ENCODE measurements at places on chromosomes 7 and 10. TPM values are rescaled to one million over a fixed set of nuclear protein-coding genes. Genes with fewer than 3 reads are reported as not detected.

- peak; percentile 50 for DNase-seq
- H3K36me3 ChIP-seq: no peaks in the 10 kb centered on the region
- H3K4me1 ChIP-seq: no peaks in the 10 kb centered on the region
- H3K4me3 ChIP-seq: no peak overlapping the region
Measured at GRCh38 chr10:126160971-126161630, 227.2 kb downstream of the ADAM12 start.

GRCh38 chr7:63028376-63029206 is 970.1 kb upstream of the ZNF722 start:
- no peaks in the 10 kb centered on the region for H3K4me1 ChIP-seq
- no peak overlapping the region for H3K4me3 ChIP-seq
- no peaks in the 10 kb centered on the region for H3K36me3 ChIP-seq
- no peak overlapping the region for H3K27ac ChIP-seq
- DNase-seq: no peak
- no peaks in the 10 kb centered on the region for H3K27me3 ChIP-seq

- no peaks in the 10 kb centered on the region for H3K36me3 ChIP-seq
- no peaks in the 10 kb centered on the region for H3K4me1 ChIP-seq
Measured at GRCh38 chr10:113498997-113499396, 53.9 kb upstream of the HABP2 start.

GRCh38 chr7:115145512-115145911 is 223.6 kb downstream of the MDFIC start:
- H3K27me3 ChIP-seq: no peaks in the 10 kb centered on the region
- H3K27ac ChIP-seq: no peak overlapping the region
- H3K4me3 ChIP-seq: no peak overlapping the region
- H3K36me3 ChIP-seq: no peaks in the 10 kb centered on the region
- DNase-seq: no peak

DNA sequence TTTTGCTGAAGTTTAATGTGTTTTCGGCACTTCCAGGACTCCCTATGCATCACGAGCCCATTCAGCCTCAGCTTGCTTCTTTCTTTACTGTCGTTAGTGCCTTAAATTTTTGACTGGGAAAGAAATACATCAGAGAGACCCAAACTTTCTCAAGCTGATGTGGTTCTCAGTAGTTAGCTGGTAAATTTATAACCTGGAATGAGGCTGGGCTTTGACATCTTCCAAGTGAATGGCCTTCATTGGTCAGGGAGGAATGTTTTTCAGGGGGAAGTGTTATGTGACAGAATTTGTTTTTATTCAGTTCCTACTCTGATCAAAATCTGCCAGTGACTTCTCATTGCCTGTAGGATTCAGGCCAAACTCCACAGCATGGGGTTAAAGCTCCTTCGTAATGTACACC is 296.9 kb downstream of the SORCS3 start:
- no peaks in the 10 kb centered on the region for H3K27me3 ChIP-seq
- no peak overlapping the region for H3K4me3 ChIP-seq
- no peak for DNase-seq
- peaks cover 23% of the 10 kb centered on the region for H3K4me1 ChIP-seq
- H3K36me3 ChIP-seq: no peaks in the 10 kb centered on the region

GRCh38 chr7:6160191-6160623 is 112.2 kb downstream of the CYTH3 start:
- DNase-seq: no peak
- no peaks in the 10 kb centered on the region for H3K27me3 ChIP-seq
- H3K4me1 ChIP-seq: no peaks in the 10 kb centered on the region
- no peak overlapping the region for H3K4me3 ChIP-seq
- H3K27ac ChIP-seq: no peak overlapping the region

DNA sequence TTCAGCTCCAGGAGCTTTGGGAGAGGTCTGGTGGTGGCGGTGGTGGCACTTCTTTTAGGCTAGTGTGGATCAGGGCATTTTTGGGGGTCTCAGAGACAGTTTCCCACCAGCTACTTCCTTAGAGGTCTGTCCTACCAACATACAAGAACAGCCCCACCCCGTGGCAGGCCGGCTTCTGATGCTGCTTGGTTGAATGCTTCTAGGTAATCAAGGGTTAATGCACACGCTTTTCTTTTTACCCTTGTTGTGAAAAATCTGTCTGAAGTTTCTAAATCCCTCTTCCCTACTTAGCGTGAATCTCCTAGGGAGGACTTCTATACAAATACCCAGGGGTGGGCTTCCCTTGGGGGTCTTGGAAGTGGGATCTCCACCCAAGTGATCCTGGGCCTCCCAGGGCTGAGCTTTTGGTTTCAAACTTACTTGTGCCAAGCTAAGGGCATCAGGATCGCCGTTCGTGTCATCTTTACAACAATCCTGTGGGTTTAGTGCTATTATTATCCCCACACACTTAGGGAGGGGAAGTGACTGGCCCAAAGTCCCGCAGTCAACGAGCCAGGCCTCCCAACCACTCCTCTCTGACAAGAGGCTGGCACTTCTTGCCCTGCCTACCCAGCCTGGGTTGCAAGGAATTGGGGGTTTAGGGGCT is 1.7 kb downstream of the SH2B2 start:
- no peaks in the 10 kb centered on the region for H3K27me3 ChIP-seq
- H3K4me1 ChIP-seq: peaks cover 15% of the 10 kb centered on the region
- peak overlapping the region; percentile 59 for H3K27ac ChIP-seq
- H3K4me3 ChIP-seq: peak overlapping the region; percentile 76

DNA sequence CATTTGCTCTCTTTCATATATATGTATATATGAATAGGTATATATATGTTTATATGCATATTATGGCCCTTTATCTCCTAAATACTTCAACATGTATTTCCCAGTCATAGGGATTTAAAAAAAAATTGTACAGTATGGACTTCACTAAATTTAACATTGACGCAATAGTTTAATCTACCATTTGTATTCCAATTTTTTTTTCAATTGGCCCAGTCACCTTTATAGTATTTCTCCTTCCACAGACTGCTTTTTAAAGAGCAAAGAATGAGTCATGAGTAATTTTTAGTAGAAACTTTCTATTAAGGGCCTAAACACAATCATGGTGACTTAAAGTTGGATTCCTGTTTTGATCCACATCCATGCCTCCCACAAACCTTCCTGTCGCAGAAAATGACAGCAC is 20.5 kb downstream of the CCSER2 start:
- H3K36me3 ChIP-seq: no peaks in the 10 kb centered on the region
- H3K4me1 ChIP-seq: no peaks in the 10 kb centered on the region
- no peak for DNase-seq
- H3K4me3 ChIP-seq: no peak overlapping the region

DNA sequence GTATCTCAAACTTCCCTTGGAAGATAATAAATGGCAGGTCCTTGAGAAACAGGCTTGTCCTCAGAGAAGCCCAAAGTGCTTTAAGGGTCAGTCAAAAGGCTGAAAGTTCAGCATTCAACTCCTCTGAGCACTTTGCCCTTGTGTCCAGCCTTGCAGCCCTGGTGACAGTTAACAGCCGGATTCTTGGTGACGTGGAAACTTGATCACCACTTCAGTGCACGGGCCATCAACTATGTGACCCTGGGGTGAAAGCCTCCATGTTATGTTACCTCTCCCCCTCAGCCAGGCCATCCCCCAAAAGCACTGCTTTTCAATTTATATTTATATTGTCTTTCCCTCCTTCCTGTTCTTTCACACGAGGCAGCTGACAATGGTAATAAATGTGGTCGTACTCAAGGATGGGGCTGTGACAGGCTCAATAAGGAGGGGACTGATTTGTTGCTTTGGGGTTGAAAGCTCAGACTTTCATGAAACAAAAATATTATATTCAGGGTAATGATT is 164.0 kb upstream of the NRP1 start:
- no peaks in the 10 kb centered on the region for H3K27me3 ChIP-seq
- H3K36me3 ChIP-seq: no peaks in the 10 kb centered on the region
- no peaks in the 10 kb centered on the region for H3K4me1 ChIP-seq
- no peak for DNase-seq

- no peaks in the 10 kb centered on the region for H3K27me3 ChIP-seq
- no peak overlapping the region for H3K27ac ChIP-seq
- no peaks in the 10 kb centered on the region for H3K4me1 ChIP-seq
- DNase-seq: no peak
- no peaks in the 10 kb centered on the region for H3K36me3 ChIP-seq
Measured at GRCh38 chr10:19212590-19212989, 164.0 kb downstream of the MALRD1 start.

GRCh38 chr7:38928506-38928905 is 19.5 kb upstream of the VPS41 start:
- peaks cover 11% of the 10 kb centered on the region for H3K27me3 ChIP-seq
- H3K4me3 ChIP-seq: no peak overlapping the region
- DNase-seq: no peak
- no peaks in the 10 kb centered on the region for H3K36me3 ChIP-seq
- H3K27ac ChIP-seq: no peak overlapping the region
- no peaks in the 10 kb centered on the region for H3K4me1 ChIP-seq

DNA sequence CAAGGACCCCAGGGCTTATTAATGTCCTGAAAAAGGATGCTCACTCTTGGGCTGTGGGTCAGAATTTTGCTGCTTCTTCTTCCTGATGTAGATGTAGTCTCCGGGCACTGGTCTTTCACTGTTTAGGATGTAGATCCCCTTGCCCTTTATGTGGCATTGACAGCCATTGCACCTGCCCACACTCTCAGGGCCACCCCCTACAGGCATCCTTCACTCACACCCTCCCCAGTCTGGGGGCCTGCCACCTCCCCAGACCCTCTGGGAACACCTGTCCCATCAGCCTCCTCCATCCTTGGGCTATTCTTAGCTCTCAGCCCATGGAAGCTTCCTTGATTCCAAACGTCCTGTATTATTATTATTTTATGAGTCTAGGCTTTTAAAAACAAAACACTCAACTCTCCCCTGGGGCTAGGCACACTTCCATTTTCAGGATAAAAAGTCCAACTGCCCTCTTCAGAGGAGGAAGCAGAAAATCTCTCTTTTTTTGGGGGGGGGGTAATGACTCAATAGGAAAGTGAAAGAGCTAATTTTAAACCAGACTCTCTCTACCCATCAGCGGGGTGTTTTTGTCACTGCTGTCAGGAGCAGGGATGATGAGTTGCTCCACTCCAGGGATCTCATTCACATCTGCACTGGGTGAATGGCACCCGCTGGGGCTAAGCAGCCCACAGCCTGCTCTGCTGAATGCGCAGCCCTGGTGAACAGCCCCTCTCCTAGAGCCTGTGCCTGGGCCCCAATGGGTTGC is 11.5 kb upstream of the KLRG2 start:
- no peaks in the 10 kb centered on the region for H3K36me3 ChIP-seq
- peaks cover 4% of the 10 kb centered on the region for H3K4me1 ChIP-seq
- no peak for DNase-seq
- H3K4me3 ChIP-seq: no peak overlapping the region

DNA sequence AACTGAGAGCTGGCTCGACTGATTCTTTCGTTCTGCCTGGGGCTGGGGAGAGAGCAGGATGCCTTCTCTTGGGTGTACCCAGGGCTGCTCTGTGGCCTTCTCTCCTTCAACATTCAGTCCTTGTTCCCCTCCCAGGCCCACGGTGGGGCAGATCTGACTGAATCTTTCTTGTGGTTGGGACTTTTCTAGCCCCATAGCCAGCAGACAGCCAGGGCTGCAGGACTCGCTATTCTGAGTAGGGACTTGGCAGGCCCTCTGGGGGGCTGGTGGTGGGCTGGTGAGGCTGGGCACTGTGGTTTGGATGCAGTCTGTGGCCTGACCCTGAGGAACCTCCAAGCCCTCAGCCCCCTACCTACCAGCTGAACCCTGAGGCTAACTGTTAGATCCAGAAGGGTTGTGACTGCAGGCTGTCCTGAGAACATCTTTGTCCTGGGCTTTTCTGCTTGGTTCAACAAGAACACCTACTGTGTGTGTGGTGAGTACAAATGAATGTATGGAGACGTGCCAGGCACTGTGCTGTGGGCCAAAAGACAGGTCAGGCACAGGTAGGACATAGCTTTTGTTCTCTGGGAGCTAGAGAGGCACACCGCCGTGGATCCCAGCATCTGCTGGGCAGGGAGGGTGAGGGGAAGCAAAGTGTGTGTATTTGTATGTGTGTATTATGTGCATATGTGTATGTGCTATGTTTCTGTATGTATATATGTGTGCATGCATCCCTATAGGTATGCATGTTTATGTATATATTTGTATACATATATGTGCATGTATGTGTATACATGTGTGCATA is 2.1 kb upstream of the PALD1 start:
- H3K27me3 ChIP-seq: no peaks in the 10 kb centered on the region
- DNase-seq: no peak
- peaks cover 67% of the 10 kb centered on the region for H3K4me1 ChIP-seq
- H3K4me3 ChIP-seq: no peak overlapping the region
- no peaks in the 10 kb centered on the region for H3K36me3 ChIP-seq

DNA sequence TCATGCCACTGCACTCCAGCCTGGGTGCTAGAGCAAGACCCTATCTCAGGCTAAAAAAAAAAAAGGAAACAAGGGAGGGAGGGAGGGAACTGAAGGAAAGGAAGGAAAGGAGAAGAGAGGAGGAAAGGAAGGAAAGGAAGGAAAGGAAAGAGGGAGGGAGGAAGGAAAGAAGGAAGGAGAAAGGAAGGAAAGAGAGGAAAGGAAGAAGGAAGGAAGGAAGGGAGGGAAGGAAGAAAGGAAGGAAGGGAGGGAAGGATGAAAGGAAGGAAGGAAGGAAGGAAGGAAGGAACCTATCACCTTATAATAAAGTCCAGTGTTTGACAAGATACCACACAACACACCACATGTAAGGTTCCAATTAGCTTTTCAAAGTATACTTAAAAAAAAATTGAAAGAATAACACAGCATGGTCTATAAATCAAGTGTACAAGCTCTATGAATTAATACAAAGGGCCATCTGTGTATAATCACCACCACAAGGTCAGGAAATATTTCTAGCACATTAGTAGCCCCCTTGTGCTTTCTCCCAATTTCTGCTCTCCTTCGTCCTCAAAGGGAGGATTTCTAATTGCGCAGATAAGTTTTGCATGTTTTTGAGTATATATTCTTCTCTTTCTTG is 26.4 kb downstream of the RNF216 start:
- H3K4me1 ChIP-seq: peaks cover 3% of the 10 kb centered on the region
- DNase-seq: no peak

- no peaks in the 10 kb centered on the region for H3K27me3 ChIP-seq
- no peaks in the 10 kb centered on the region for H3K36me3 ChIP-seq
- H3K4me1 ChIP-seq: peaks cover 3% of the 10 kb centered on the region
- H3K27ac ChIP-seq: no peak overlapping the region
Measured at GRCh38 chr10:92886334-92886961, 38.1 kb downstream of the EXOC6 start.

DNA sequence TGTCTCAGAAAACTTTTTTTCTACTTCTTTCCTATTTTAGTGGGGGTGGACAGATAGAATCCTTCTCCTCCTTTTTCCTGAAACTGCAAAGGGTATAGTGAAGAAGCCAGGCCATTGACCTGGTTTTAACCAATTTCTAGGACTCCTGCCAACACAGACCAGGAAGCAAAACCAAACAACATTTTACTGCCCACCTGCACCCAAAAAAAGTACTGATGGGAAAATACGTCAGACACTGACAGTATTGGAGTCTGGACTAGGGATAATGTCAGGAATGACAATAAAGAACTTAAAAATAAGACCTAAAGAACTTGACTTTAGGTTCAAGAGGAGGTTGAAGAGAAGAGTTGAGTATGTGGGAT is 5.0 kb upstream of the STEAP4 start:
- H3K27me3 ChIP-seq: no peaks in the 10 kb centered on the region
- no peak for DNase-seq
- H3K4me1 ChIP-seq: no peaks in the 10 kb centered on the region

SLC18A2 gene
- not detected for total RNA-seq

TRUB1 gene
- total RNA-seq: 44.1 TPM

CTAGE4 gene
- total RNA-seq: 6.0 TPM

NAT16 gene
- 2.0 TPM for total RNA-seq

RELN gene
- total RNA-seq: 0.20 TPM

Data from HCT116 (cell line).